ENCODE measurements at places on chromosomes 2 and 18.

- DNase-seq = no peak
Observed at GRCh38 chr2:176390276-176391147, 121.3 kb downstream of the MTX2 start.

GRCh38 chr2:236121546-236121945 lies 46.6 kb downstream of the GBX2 start:
- DNase-seq = no peak

DNA sequence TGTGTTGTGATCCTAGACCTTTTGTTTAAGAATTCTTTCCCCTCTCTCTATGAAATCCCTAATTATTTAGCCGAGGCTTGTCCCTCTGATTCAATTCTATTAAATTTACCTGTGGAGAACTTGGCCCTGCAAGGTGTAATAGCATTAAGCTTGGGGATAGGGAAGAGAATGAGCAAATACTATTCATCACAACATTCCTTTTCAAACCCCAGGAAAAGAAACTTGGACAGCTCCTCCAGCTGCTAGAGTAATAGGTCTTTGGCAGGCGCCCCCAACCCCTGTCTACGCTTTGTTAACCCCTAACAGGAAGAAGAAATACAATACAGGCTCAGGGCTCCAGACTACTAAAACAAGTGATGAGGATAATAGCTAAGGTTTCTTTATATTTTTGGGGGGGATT lies 957.0 kb downstream of the CPS1 start:
- DNase-seq = no peak

- DNase-seq = no peak
Observed at GRCh38 chr2:118085173-118086023, 2.9 kb upstream of the INSIG2 start.

DNA sequence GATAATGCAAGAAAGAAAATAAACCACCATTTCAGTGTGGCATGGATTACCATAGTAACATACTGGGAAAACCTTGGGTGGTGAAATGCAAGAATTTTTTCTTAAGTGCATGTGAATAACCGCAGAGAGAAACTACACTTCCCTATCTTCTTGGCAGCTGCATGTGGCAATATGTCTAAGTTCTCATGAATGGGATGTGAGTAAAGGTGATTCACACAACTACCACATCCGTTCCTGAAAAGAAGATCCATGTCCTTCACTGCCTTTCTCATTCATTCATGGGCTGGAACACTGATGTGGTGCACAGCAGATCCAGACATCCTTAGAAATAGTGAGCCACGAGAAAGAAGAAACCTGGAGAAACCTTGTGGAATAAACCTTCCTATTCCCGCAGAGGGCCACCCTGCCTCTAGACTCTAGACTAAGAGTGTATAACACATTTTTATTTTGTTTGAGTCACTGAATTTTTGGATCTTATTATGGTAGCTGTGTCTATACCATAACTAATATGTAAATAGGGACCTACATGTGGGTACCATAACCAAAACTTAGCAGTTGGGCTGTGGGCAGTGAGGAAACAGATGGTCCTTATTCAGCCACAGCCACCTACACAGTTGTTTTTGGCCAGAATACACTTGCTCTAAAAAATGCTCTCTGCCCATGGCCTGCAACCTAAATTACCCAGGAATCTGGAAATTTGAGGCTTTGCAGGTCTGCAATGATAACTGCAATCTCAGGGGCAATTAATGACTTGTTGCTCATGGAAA lies 573.3 kb downstream of the LRP1B start:
- DNase-seq = no peak

DNA sequence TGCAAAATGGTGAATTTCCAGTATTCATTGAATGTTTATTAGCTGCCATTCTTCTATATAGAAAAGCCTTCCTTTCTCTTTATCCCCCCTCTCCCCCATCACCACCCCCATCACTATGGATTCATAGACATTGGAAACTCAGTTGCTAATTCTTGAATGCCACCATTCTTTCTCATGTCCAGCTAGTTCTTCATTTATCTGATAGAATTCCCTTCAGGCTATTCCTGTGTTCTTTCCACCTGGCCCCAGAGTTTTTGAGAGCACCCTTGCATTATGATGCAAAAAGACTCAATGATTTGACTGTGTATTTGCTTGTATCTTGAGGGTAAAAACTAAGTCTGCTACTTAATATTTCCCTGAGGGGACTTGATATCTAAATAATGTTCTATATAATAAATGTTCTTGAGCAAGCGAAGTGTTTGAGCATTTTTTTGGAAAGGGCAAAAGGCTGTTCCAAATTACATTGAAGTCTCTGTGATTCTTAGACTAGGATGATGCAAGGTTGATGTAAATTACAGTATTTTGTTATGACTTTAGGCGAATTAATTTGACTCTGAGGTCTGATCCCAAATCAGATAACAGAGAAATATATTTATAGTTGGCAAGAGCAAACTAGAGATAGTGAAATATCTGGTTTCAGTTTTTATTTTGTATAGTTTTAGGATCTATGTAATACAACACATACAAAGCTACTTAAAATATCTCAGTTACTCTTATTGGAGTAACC lies 18.8 kb upstream of the SOS1 start:
- no peak for DNase-seq

GRCh38 chr18:8778824-8779223 lies 73.5 kb downstream of the MTCL1 start:
- DNase-seq = no peak

All from stimulated activated CD8-positive, alpha-beta memory T cell treated with anti-CD3 and anti-CD28 coated beads, Interleukin-15, amount 100 ng/mL, for 4 hours (primary cell).